CD4-positive, alpha-beta T cell treated with Interleukin-1 beta for 1 hour (primary cell): ENCODE measurements at places on chromosomes 3 and 15.

- DNase-seq = no peak
These were observed 28.0 kb upstream of the PTX3 start for GRCh38 chr3:157408499-157409149.

DNA sequence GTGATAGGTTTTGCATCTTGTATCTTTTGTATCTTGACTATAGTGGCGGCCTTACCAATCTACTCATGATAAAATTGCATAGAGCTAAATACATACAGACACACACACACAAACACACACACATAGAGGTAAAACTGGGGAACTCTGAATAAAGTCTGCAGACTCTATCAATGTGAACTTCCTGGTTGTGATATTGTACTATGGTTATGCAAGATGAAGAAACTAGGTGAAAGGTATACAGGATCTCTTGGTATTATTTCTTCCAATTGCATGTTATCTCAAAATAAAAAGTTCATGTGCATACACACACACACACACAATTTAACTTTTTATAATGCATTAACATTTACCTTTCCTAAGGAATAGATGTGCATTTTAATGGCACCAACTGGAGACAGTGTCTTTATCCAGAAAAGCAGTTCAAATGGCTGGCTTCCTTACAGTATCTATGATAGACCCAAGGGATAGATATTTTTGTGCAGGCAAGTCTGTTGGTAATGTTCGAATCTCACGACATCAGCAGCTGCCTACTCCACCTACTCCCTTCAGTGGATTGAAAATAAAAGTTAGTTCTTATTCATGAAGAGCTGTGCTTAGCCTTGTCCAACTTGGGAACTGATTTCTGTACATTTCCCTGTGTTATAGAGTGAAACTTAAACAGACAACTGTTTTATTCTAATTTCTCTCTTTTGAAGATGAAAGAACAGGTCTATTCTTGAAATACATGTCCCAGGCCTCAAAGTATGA, 46.9 kb upstream of the SPRED1 start:
- no peak for DNase-seq

DNA sequence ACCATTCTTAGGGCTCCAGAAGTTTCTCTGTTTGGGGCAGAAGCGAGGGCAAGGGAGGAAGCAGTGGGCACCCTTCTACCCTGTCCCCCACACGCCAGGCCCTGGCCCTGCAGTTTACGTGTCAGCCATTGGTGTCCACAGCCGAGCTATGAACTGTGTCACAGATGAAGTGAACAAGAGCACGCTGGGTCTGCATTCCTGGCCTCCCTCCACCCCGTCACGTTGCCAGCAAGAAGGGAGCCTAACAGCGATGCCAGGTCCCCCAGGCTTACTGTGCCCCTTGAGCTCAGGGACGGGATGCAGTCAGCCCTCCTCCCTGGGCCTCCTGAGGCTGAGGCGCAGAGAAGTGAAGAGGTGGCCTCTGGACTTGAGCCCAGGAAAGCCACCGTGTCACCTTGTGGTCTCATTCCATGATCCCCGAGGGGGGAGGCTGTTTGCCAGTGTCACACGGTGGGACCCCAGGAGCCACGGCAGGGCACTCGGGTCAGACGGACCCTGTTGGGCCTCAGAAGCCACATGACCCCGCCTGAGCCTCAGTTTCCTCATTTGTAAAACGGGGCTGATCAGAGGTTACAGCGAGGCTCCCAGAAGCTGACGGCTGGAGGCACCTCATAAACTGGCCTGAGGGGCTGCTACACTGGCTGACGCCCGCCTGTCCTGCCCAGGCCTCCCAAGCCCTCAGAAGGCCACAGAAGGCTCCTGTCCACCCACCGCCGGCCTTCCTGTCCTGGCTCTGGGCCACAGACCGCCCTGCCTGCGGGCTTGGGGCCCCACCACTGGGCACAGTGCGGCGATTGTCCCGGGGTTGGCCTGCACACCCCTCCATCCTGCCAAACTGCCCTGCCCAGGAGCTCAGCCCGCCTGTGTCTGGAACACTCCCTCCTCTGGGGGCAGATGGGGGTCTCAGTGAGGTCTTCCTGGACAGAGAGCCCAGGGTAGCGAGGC, 18.6 kb downstream of the IQSEC1 start:
- no peak for DNase-seq

GRCh38 chr15:67039384-67040075, 25.9 kb upstream of the SMAD3 start:
- DNase-seq = no peak

GRCh38 chr15:35936284-35936683, 390.3 kb upstream of the DPH6 start:
- DNase-seq = no peak

- peak; percentile 66 for DNase-seq
These were observed 836 bp upstream of the AKAP13 start for GRCh38 chr15:85379403-85380131.

GRCh38 chr15:73017987-73018386, 34.3 kb upstream of the NEO1 start:
- DNase-seq = no peak

GRCh38 chr3:88150371-88150770, 612 bp downstream of the C3orf38 start:
- peak; percentile 35 for DNase-seq

DNA sequence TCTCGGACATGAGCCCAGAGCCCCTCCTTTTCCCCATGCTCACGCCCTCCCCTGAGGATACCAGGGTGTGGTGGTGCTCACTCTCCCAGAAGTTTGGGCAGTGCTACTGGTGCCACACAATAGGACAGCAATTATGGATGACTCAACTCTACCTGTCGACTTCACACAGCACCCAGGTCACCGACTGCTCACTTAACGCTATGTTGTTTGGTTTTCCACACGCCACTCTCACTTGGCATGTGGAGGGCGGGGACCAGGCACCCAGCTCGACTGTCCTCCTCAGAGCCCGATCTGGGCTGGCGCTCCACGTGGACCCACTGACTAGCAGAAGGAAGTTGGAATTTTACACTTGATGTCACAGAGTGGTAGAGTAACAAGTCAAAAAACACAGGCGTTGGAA, 30.9 kb downstream of the STIMATE start:
- no peak for DNase-seq

GRCh38 chr3:83873550-83873949, 1085.2 kb upstream of the CADM2 start:
- no peak for DNase-seq

GRCh38 chr3:120765830-120766493, 23.4 kb downstream of the GTF2E1 start:
- no peak for DNase-seq

DNA sequence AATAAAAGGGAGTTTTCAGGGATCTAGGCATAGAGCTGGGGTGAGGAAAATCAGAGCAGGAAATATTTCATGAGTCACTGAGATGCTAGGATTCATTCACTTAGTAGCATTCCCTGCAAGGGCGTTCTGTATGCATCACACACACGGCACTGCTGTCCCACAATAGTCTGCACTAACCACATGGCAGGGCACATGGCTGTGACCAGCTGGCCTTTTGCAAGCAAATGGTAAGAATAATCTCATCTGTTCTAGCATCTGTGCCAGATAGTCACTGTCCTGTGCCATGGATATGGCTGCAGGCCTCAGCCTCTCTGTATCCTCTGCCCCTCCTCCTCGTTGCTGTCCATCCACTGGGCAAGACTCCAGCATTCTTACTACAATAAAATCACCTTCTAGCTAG, 37.8 kb downstream of the BOC start:
- no peak for DNase-seq

DNA sequence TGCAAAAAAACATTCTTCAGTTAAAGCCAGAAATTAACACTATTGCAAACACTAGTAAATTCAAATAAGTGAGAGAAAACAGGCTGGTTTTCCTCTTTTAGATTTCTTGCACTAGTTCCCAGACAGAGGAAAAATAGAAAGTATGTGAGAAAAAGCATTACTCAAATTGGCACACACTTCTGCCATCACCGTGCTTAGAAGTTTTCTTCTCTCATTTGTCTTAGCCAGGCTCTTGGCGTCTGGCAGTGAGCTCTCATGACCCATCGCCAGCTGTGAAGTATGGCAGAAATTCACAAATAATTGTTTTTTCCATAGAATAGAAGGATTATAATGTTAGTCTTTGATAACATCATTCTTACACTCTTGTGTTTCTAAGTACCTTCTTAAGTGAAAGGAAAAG, 515.9 kb downstream of the GBE1 start:
- no peak for DNase-seq

DNA sequence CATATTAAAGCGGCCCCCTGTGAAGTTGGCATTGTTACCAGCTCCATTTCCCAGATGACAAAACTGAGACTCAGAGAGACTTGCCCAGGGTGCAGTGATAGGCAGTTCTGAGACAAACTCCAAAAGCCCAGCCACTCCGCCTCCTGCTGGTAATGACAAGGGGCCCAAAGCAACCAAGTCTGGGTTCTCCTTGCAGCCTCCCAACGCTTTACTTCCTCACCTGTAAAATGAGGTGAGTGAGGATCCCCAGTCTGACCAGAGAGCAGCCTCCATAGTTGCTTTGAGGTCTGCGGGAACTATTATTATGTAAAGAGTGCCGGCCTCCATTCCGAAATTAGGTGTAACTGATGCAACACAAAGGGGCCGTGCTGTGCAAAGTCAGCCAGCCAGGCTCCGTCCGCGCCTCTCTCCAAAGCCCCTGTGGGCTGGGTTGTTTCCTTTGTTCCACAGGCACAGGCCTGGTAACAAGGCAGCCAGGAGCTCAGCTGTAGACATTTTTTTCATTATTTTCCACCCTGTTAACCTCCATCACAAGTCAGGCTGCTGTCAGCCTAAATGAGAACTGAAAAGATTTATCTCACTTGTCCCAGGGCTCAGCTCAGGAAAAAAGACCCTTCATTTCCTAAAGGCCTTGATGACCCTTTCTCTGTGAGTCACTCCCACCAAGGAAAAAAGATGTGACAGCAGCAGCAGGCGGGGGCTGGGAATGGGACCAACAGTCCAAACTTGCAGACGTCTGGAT, 139.1 kb upstream of the RAD18 start:
- DNase-seq = no peak

DNA sequence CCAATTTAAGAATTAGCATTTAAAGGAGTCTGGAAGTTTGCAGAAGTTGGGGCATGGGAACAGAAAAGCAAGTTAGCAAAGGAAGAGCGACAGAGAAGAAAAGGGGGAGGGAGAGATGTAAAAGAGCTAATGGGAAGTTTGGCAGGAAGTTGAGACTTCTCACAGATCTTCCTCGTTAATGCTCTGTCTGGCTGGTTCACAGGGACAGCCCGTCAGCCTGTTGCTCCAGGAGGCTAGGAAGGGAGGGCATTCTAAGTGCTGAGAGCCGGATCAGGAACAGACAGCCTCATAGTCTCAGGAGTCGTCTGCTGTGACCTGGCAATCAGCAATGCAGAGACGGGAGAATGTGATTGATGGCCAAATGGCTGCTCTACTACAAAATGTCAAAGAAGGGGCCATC, 150.3 kb downstream of the AGBL1 start:
- no peak for DNase-seq

DNA sequence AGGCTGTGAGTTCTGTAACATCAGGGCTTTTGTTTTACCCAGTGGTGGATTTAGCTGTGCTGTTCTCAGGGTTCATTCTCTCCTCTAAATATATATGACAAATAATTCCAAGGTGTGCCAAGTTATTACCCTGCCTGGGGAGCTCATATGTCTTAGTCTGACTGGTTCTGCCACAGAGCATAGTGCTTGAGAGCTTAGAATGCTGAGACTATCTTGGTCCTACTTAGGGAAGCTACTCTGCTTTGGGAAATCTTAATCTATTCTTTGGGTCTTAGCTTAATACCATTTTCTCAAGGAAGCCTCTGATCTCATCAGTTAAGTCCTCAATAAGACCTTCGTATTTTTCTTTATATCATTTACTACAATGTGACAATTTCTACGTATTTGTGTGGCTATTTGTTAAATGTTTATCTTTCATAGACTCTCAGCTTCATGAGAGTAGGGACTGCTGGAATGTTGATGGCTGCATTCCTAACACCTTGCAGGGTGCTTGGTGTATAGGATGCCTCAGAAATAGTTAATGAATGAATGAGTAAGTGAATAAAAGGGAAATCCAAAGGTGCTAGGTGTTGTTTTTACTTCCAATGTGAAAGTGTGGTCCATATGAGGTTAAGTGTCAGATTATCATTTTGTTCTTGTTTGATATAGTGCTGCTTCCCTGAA, 1.8 kb downstream of the OTOL1 start:
- no peak for DNase-seq

GRCh38 chr3:184635126-184635525, 73.5 kb downstream of the EPHB3 start:
- no peak for DNase-seq

DNA sequence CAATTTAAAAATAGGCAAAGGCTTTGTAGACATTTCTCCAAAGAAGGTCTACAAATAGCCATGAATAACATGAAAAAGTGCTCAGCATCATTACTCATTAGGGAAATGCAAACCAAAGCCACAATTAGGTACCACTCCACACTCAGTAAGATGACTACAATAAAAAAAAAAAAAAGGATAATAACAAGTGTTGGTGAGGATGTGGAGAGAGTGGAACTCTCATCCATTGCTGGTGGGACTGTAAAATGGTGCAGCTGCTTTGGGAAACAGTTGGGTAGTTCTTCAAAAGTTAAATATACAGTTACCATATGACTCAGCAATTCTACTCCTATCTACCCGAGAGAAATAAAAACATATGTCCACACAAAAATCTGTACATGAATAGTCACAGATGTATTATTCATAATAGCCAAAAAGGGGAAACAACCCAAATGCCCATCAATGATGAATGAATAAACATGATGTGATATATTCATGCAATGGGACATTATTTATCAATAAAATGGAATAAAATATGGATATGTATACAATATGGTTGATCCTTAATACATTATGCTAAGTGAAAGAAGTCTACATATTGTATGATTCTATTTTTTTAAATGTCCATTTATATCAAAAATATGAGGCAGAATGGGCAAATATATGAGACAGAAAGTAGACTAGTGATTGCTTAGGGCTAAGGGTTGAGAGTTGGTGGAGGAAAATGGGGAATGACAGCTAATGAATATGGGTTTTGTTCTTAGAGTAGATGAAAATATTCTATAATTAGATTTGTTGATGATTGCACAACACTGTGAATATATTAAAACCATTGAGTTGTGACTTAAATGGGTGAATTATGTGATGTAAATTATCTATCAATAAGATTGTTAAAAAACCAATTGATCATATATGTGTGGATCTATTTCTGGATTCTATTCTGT, 66.1 kb upstream of the SMAD3 start:
- DNase-seq = no peak

DNA sequence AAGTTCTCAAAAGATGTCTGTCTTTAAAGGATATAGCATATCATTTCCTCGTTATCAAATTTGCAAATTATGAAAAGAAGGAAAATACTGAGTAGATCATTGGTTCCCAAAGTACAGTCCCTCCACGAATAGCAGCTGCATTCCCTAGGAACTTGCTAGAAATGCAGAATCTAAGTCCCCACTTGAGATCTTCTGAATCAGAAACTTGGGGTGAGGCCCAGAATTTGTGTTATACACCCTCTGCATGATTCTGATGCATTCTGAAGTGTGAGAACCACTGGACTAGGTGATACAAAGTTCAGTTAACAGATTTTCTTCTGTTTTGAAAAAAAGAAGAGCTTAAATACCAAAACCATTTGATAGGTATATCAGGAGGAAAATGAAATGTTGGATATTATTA, 77.1 kb downstream of the SLC25A26 start:
- peak; percentile 39 for DNase-seq
